Neural progenitor cell (in vitro differentiated cells): ENCODE measurements at places on chromosomes 11 and 22.

GRCh38 chr22:39622881-39623367, 52.4 kb downstream of the CACNA1I start:
- DNase-seq: peak; percentile 75

GRCh38 chr11:44792171-44792570, 65.4 kb downstream of the TSPAN18 start:
- no peak for DNase-seq

DNA sequence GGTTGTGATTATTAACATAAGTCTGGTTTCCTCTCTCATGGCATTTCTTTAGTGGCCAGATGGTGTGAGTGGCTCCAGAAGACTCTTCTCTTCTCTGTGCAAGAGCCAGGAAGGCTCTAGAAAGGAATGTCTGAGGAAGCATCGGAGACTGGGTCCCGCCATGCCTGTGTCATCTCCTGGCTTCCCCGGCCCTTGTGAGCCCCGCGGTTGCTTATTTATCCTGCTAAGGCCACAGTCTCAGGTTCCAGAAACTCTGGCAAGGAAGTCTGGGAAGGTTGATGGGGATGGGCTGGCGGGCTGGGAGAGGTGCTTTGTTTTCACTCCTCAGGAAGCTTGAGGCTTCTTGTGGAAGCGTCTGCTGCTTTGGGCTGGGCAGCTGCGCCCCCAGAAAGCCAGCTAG, 18.9 kb downstream of the BCR start:
- peak; percentile 62 for DNase-seq

GRCh38 chr22:22897947-22898346, 10.3 kb downstream of the IGLL5 start:
- DNase-seq: no peak

DNA sequence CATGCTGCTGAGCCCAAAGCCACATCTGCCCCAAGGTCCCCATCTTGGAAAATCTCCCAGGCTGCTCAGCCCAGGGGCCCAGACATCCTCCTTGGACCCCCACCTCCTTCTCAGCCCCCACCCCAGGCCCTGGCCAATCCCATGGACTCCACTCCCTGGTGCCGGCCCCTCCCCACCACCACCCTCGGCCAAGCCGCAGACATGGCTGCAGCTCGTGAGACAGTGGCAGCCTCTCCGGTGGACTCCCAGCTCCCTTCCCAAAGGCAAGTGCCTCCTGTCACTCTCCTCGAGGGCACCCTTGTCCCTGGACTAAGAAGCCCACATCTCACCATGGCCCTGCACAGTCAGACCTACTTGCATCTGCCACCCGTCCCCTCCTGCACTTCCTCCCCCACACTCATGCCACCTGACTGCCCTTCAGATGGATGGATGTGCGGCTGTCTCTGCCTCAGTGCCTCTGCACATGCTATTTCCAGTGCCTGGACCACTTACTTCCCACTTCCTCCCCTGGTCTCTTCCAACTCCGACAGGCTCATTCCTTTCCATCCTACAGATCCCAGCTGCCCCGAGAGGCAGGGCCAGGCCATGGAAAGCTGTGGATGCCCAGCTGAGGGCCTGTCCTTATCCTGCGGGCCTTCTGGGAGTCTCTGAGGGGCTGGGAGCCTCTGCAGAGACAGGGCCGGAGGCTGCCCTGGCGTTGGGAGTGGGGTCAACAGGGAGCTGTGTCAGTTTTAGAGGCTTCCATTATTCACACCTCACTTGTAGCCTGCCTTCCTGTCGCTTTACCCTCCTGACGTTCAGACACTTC, 25.5 kb upstream of the RFPL3 start:
- DNase-seq: no peak

- no peak for DNase-seq
These were observed 47.0 kb downstream of the IGLL5 start for GRCh38 chr22:22934543-22935055.
